ENCODE measurements at places on chromosomes 12 and 14.

DNA sequence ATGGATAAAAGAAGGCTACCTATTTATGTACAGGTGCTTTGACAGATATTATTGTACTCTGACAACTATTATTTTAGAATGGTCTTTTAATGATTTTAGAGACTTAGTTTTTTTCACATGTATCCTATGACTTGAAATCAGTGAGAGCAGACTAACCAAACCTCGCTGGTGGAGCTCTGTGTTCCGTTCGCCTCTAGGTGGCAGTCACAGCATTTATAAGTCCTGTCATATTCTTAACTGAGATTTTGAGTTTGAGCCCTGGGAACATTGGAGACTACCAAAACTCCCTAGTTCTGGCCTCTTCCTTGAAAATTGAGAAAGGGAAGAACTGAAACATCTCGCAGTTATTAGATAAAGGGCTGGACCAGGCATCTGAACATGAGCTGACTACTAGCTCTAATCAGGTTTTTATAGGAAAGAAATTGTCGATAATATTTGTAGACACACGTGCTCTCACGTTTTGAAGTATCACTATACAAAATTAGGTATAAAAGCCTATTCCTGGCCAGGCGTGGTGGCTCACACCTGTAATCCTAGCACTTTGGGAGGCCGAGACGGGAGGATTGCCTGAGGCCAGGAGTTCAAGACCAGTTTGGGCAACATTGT is 48.3 kb downstream of the TTLL5 start:
- DNase-seq, result peak; percentile 59

DNA sequence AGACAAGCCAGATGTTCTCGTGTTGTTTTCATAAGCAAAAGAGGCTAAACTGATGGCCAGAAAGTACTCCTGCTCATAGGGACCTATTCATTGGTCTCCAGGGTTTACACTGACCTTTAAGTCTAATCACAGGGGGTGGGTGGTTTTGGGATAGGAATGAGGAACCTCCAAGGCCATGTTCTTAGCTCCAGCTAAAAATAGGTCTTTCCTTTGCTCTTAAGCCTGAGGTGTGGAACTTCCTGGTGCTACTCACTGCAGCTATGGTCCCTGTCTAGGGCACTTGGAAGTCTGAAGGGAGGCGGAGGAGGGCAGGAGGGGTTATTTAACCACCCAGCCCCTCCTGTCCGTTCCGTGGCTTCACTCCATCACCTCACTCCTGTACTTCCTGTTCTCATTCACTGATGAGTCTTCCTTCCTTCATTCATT is 18.6 kb downstream of the GPRC5A start:
- no peak for DNase-seq

DNA sequence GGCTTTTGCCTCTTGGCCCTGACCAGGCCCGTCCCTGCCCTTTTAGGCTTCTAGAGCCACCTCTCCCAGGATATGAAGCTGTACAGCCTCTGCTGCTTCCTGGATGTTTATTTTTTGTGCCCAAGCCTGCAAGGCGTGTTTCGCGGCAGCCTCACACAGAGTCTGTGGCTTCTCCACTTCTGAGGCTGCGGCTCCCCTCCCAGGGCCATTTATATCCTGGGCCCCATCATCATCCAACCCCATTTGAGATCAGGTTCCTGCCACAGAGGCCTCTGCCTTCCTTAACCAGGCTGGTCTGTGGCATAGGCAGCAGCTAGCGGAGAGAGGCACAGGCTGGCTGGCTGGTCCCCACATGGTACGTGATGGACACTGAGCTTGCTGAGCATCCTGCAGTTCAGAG is 114.1 kb upstream of the PWP1 start:
- DNase-seq, result no peak

- no peak for DNase-seq
Measured at GRCh38 chr14:87567618-87568295, 425.2 kb downstream of the GALC start.

DNA sequence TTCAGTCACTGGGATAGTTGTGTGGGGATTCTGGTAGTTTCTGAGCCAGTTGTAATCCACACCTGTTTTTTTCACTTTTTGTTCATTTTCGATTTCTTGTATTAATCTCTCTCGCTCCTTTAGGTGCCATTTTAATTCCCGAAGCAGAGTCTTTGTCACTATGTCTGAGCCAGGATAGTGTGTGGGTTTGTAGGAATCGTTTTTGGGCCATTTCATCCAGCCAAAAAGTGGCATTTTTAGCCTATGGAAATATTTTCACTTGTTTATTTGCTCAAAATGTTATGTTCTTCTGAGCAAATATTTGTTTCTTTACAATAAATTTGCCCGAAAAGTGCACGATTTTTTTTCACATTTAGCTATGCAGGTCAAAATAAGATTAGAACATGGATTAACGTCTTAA is 867 bp downstream of the RD3L start:
- DNase-seq, result no peak

DNA sequence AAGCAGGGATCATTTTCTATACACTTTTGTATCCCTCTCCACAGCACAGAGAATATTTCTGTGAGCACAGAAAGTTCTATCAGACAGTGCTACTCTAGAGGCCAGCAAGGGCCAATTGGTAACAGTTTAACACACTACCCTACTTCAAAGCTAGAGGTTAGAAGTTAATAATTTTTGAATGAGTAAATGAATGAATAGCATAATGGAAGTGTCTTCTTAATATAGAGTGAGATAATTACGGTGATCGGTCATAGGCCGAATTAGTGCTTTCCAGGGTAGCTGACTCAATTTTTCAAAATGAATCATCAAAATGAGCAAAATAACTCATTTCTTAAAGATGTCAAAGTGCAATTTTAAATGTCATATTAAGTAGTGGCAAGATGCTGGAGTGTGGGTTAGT is 67.0 kb upstream of the CCDC198 start:
- no peak for DNase-seq

DNA sequence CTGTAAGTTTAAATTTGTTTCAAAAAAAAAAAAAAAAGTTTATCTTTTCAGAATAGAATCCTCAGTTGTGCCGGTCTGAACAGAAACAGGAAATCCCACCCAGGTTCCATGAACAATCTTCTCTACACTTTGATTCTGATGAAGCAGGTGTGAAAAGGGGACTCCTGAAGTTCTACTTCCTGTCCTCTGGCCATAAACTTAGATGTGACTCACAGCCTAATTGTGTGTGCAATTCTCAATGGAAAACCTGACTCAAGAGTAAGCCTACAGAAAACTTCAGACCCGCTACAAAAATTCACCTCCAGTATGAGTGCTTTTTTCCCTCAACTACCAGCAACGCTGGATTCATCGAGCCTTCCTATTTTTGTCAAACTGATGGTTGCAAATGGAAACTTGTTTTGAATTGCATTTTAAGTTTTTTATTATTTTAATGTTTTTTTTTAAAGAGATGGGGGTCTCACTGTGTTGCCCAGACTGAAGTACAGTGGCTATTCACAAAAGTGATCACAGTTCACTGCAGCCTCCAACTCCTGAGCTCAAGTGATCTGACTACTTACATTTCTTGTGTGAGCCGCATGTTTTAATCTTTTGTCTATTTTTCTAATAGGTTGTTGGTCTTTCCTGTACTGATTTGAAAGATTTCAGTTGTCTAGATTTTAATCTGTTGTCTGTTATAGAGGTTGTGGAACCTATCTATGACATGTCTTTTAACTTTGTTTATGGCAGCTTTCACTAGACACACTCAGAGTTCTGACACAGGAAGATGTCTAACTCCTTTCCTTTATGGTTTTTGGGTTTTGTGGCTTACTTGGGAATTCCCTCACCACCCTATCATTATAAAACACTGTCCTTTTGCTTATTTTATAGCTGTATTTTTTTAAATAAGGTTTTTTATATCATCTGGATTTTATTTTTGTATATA is 37.6 kb downstream of the ATG14 start:
- DNase-seq, result no peak

DNA sequence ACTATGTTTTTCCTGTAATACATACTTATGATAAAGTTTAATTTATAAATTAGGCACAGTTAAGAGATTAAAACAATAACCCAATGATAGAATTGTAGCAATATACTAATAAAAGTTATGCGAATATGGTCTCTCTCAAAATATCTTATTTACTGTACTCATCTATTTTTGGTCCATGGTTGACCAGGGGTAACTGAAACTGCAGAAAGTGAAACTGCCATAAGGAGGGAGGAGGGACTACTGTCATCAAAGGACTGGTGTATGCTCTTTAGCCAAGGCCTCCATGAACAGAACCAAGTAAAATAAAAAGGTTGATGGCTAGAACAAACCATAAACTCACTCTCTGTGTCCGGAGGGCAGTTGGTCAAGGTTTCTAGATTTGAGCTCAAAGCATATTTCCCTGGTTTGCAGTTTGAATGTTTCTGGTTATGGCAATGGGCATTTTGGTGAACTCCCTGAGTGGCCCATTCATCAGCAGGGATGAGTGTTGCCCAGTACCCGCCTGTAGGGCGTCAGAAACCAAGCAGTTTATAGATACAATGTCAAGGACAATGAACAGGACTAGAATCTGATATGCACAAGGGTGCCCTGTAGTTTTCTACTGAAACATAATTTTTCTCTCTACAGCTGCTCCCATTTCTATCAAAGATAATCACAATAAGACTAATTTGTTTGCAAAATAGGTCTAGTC is 19.8 kb downstream of the LEMD3 start:
- DNase-seq, result no peak

DNA sequence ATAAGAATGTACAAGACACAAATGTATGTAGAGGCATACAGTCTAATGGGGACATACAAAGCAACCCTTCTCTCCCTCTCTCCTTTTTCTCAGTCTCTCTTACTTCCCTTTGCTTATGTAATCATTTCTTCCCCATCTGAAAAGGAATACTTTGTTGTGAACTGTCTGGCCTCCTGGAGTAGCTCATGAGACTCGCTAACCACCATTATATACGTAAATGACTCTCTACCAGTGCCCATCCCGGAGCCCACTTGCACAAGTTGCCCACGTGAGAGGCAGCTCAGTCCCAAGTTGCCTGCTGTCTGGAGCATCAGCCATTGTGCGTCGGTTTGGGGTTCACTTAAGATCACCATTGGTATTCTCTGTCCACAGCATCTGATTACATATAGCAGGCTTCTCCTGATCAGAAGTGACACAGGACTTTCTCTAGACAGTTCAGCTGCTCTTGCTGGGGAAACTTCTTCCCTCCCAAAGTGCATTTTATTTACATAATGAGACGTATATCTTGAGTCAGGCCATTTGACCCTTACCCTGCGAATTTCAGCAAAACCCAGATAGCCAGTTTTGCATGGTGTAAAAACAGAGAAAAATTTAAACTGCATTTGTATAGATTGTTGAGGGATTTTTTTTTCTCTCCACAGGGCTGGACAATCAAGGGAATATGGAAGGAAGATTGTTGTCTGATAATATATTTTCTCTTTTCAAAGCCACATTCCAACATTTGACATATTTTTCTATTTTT is 220.7 kb upstream of the EGLN3 start:
- no peak for DNase-seq

GRCh38 chr12:123099560-123100192 is 51.2 kb downstream of the PITPNM2 start:
- peak; percentile 49 for DNase-seq

DNA sequence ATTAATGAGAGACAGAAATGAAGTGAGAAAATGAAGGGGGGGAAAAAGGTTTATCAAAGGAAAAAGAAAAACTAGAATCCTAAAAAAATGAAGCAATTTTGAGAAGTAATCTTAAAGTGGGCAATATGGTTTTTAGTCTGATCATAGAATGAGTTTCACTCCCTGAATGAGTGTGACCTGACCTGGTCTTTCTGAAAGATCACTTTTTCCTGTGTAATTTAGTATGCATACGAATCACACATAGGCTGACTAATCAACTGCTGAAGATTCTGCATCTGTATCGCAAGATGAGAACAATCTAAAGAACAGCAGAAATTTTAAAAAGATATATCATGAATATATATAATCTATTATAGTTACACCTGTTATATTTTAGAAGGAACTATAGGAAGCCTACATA is 11.3 kb downstream of the GNPTAB start:
- no peak for DNase-seq

- no peak for DNase-seq
Measured at GRCh38 chr12:89521364-89522223, 3.0 kb downstream of the GALNT4 start.

- DNase-seq, result no peak
Measured at GRCh38 chr14:41973178-41973577, 366.5 kb downstream of the LRFN5 start.

DNA sequence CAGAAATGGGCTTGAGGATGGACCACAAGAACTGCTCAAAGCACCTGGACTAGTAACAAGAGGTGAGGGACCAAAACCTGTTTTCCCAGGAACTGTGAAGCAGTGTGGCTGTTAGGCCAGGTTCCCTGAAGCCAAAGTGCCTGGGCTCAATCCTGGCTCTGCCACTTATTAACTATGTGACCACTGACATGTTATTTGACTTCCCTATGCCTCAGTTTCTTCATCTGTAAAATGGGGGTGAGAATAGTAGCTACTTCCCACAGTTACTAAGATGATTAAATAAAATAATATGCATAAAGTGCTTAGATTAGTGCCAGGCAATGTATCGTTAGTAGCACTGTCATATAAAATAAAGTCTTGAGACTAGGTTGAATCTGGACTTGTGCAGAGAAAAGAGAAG is 25.6 kb downstream of the SMUG1 start:
- no peak for DNase-seq

DNA sequence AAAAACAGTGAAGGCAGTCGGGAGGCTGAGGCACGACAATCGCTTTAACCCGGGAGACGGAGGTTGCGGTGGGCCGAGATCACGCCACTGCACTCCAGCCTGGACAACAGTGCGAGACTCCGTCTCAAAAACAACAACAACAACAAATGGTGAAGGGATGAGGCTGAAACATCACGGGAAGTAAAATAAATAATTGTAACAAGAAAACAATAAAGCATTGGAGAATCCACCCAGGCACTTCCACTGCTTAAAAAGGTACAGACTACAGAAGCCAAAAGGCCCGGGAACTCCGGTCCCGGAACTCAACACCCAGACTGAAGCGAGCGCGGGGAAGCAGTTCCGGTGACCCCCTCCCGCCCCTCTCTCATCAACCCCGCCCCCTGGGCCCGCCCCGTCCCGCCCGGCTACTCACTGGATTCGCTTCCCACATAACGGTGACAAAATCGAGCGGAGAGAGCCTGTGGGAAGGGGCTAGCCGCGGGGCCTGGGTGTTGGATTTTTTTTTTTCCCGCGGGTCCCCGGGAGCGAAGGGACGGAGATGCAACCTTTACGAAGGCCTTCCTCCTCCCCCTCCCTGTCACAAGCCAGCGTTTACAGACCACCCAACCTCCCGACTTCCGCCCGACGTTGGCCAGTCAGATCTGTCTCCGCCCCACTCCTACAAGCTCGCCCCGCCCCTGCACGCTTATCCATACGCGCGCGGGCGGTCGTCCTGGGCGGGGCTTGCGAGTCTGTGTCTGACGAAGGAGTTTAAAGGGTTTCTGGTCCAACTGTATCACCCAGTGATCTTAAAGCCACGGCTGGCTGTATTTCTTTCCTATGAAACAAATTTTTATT is at the start of gene PARP11:
Gene PARP11 (minus strand): TSS at position 600 of the 837 bp plus-strand sequence. CDS start 170 bp downstream, at position 430.
- peak; percentile 94 for DNase-seq

- no peak for DNase-seq
Measured at GRCh38 chr12:64655141-64655540, 44.8 kb downstream of the RASSF3 start.

All from NCI-H1105 (cell line).